NCI-H510A (cell line): ENCODE measurements at places on chromosomes 16 and 17.

- DNase-seq, result peak; percentile 75
Observed at GRCh38 chr17:57535249-57535966, 209.7 kb downstream of the CCDC182 start.

GRCh38 chr17:77429969-77430752, 289.4 kb downstream of the SEC14L1 start:
- no peak for DNase-seq

DNA sequence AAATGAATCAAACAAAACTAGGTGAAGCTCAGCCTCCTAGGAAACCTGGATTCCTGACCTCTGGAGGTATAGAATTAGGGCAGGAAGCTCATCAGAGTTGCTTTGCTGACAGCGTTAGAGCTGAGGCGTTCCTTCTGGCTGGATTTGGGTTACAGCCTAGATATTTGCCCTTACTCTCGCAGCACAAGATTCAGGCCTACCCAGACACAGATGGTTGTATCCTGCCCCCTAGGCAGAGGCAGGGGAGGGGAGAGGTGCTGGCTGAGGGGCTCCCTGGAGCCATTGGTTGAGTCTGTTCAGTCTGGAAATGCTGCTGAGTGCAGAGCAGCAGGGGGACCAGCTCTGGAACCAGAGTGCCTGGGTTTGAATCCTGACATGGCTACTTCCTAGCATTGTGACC, 78.4 kb downstream of the MPRIP start:
- DNase-seq, result no peak

- DNase-seq, result no peak
Observed at GRCh38 chr17:55275894-55276804, 11.4 kb downstream of the HLF start.

GRCh38 chr16:57533431-57534336, 2.7 kb downstream of the CCDC102A start:
- peak; percentile 33 for DNase-seq

GRCh38 chr17:77178563-77178962, 37.8 kb downstream of the SEC14L1 start:
- DNase-seq, result no peak

GRCh38 chr17:27602721-27603420, 28.1 kb upstream of the LGALS9 start:
- peak; percentile 21 for DNase-seq
